NCI-H446 (cell line): ENCODE measurements at places on chromosomes 5 and 9.

- no peak for DNase-seq
These were observed 339.8 kb downstream of the AGTPBP1 start for GRCh38 chr9:85401998-85402397.

GRCh38 chr5:131067636-131068035 lies 97.4 kb downstream of the HINT1 start:
- DNase-seq, result no peak

DNA sequence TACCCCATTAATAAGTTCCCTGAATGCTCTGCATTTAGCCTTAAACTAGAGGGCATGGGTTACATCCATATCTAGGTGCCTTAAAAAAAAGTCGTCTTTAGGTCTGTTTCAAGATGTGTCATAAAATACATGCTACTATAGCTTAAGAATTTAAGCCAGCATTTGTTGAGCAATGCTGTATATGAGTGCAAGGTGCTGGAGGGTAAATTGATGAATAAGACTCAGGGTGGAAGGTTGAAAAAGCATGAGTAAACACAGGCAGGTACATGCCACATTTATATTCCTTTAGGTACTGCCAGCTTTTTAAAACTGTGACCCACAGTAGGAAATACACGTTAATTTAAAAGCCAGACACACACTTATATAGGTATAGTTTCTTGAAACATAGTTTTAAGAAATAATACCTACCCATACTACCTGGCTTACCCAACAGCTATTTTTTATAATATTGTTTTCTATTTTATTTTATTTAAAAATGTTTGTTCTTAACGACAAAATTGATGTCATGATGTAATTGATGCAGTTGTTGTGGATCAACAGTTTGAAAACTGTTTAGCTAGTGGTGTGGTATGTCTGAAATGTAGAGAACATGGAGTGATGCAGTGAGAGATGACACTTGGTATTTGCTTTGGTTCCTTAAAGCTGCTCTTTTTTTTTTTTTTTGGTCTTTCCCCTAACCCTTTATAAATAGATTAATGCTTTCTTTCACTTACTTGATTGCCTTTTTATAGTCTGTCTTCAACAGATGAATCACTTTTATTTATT lies 3.9 kb downstream of the HMGCR start:
- DNase-seq, result no peak

- DNase-seq, result no peak
These were observed 659.4 kb upstream of the ADAMTS16 start for GRCh38 chr5:4480528-4481349.

DNA sequence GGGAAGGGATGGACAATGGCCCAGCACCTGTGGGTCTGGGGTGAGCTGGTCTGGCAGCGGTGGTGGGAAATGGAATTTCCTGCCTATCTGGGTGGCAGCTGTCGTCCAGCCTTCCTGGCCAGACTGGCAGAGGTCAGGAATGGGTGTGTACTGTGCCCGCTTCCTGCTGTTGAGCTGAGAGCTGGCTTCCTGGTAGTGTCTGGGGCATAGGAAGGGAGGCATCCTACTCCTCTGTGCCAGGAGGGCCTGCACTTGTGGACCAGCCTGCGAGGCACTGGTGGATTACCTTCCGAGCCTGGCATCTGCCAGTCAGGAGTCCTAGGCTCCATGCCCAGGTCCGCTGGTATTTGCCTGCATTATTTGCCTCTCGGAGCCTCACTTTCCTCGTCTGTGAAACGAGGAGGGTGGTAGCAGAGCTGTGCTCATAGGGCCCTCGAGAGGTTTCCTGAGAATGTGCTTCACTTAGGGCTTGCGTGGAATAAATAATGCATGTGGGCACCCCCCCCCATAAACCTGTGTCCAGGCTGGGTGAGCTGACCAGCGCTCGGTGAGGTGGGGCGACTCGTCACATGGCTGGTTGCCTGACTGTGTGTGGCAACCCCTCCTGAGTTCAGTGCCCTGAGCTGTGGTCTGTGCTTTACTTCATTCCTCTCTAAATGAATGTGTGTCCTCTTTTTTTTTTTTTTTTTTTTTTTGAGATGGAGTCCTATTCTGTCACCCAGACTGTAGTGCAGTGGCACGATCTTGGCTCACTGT lies 47.7 kb downstream of the HMCN2 start:
- DNase-seq, result no peak

- no peak for DNase-seq
These were observed 22.5 kb downstream of the ZNF618 start for GRCh38 chr9:113898596-113898995.

GRCh38 chr5:142913728-142914338 lies 143.7 kb downstream of the ARHGAP26 start:
- DNase-seq, result no peak

DNA sequence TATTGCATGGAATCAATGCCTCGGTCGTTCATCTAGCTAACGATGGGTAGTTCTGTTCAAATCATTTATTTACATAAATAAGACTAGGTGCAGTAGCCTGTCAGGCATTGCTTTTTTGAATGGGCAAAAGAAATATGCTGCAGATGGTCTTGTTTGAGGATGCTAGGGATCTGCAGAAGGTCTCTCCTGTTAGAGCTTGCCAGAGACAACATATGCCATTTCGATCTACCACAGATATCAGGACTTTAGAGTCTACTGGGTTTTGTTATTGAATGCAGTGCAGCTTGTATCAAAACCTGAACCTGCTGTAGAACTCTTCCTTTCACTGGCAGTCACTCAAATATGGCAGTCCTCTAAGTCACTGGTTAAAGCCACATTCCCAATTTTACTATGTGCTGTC lies 381.1 kb upstream of the CDH10 start:
- no peak for DNase-seq

DNA sequence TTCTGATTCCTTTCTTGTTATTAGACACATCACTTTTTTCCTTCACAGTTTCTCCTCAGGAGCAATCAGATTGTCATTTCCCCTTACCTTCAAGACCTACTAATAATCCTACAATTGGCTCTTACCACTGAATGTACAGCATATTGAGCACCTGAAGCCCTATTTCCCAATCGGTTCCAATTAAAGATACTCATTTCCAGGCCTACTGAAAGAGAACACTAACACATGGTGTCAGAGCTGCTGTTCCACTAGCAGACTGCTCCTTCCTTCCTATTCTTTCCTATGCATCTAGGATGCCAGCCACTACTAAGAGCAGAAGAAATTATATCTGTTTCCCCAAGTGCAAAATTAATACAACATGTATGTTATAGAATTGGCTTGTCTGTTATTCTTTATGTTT lies 34.6 kb downstream of the SKIC3 start:
- DNase-seq, result no peak

GRCh38 chr5:44497606-44498005 lies 108.4 kb upstream of the FGF10 start:
- no peak for DNase-seq
